Endothelial cell (in vitro differentiated cells): ENCODE measurements at places on chromosomes 12 and 14. TPM values are rescaled to one million over a fixed set of nuclear protein-coding genes. Genes with fewer than 3 reads are reported as not detected.

DNA sequence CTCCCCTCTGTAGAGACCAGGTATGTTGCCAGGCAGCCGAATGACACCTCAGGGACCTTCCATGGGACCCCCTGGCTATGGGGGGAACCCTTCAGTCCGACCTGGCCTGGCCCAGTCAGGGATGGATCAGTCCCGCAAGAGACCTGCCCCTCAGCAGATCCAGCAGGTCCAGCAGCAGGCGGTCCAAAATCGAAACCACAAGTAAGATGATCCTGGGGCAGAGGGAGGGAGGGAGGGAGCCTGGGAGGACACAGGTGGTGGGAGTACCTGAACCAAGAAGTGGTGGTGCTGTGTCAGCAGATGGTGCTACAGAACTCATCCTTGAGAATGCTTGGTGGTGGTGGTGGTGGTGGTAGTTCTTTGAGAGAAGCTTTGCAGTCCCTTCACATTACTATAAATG is 1.0 kb downstream of the SMARCD1 start:
- no peak for DNase-seq

- DNase-seq, result no peak
Measured at GRCh38 chr12:32420356-32420755, 21.0 kb downstream of the FGD4 start.

- DNase-seq, result no peak
Measured at GRCh38 chr14:90458536-90458935, 61.7 kb downstream of the CALM1 start.

- DNase-seq, result peak; percentile 71
Measured at GRCh38 chr14:78863143-78863542, 693.0 kb downstream of the NRXN3 start.

GRCh38 chr14:35879151-35879648 is 53.1 kb downstream of the BRMS1L start:
- DNase-seq, result no peak

Gene REP15
- total RNA-seq, result 4.0 TPM
